ENCODE measurements at places on chromosomes 2 and 18.

DNA sequence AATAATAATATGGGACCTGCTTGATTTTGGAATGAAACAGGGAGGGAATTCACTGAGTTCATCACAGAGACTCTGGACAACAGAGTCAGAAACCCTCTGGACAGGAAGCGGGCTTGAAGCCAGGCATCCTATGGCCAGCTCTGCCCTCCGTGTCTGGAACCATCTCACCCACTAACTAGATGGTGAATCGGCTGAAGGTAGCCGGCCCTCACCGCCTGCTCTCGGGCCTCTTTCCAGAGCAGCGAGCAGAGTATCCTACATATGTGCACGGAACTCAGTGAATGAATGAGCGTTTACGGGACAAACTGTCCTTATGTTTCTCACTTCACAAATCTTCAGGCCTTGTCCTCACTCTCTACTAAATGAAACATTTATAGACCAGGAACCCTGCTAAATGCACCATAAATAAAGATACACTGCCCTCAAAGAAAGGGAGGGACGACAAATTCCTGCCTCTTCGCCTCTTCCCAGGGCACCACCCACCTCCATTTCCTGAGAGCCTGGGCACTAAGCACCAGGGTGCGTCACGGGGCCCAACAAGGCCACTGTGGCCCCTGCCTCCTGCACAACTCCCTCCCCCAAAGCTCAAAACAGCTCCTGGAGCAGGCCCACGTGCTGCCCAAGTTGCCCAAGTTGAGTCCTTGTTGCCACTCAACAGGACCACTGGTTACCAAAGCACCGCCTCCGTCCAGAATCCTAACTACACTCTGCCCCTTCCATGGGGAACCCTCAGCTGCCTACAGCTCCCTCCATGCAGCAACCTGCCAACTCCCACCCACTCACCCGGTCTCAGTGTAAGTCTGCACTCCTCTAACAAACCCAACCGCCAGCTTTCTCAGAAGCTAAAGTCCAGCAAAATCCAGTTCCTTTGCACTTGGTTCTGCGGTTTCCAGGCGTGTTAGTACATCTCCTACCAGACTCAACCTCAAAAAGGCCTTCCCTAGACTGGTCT is 1.7 kb downstream of the TBC1D8 start:
- DNase-seq: no peak

DNA sequence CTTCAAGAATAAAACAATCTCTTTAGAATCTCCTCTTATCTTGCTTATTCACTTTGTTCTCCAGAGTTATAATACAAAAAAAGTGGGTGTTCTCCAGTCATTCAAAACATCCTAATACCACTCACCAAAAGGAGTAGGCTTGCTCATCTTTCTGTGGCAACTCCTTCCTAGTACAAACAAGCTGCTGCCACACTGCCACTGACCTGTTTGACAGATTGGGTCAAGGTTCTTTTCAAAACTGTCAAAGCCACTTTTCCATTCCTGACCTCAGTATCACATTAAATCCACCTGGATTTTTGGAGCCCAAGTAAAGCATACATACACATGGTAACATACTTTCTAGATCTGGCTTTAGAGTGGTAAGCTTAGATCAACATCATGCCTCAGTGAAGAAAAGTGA is 59.8 kb downstream of the SLC25A12 start:
- no peak for DNase-seq

DNA sequence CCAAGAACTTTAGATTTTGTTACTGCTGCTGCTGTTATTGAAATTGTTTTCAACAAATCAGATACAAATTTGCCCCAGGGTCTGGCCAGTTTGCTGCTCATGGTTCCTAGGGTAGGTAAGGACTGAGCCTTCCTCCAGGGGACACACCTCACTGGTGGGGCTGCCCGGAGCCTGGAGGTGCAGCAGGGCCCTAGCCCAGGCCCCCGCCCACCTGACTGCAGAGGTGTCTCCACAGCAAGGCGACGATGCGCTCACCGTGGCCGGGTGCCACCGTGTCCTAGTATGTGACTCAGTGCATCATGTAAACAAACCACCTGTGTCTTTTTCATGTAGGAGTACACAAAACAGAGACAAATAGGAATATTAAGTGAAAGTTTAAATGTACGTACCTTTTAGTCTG is 153.5 kb upstream of the TPO start:
- DNase-seq: no peak

DNA sequence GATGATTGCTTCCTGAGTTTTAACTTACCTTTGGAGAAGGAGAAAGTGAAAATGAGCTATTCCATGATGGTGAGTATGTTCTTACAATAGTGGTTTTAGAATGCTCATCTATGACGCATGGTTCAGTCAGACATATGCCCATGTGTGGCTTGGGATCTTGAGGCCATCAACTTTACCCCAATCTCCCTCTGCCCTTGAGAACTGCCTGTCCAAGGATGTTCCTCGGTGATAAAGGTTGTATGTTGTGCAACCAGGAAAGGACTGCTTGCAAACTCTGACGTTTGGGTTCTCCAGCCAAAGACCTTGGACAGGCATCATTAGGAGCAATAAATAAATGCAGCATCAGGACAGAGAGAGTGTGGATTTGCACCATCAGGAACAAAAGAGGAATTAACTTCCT is 165.0 kb downstream of the ZEB2 start:
- no peak for DNase-seq

DNA sequence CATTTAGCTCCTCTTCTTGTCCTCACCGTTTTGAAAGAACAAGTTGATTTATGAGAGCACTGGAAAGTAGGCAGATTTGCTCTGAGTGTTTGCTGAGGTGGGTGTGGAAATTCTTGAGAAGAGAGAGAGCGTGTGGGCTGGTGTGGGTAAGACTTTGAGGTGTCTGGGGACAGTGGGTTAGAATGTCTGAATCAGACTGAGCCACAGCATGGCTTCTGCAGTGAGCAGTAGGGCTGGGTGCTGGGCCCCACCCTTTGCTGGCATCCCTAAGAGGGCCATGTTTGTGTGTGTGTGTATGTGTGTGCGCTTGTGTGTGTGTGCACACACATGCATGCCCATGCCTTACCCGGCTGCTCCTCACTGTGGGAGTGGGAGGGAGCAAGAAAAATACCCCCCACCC is 63.7 kb downstream of the COPS8 start:
- DNase-seq: peak; percentile 56

GRCh38 chr2:26246818-26247217 is 2.1 kb downstream of the HADHB start:
- DNase-seq: no peak

DNA sequence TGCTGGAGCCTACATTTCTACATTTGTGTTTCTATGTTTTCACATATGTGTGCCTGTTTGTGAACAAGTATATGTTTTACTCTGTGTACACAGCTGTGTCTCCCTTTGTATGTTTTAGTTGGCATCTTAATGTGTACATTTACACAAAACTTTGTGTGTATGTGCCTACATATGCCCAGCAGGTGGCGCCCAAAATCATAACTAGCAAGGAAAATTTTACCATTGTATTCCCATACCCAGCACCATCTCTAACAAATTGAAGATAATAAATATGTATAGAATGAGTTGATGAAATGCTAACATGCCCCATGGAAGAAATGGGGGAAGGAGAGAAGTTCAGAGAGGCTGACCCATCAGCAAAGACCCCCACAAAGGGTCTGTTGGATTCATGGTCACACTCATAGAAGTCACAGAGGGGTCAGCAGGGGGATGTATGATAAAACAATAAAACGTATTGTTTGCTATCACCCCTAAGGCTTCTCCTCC is 48.1 kb downstream of the PKDCC start:
- peak; percentile 69 for DNase-seq

DNA sequence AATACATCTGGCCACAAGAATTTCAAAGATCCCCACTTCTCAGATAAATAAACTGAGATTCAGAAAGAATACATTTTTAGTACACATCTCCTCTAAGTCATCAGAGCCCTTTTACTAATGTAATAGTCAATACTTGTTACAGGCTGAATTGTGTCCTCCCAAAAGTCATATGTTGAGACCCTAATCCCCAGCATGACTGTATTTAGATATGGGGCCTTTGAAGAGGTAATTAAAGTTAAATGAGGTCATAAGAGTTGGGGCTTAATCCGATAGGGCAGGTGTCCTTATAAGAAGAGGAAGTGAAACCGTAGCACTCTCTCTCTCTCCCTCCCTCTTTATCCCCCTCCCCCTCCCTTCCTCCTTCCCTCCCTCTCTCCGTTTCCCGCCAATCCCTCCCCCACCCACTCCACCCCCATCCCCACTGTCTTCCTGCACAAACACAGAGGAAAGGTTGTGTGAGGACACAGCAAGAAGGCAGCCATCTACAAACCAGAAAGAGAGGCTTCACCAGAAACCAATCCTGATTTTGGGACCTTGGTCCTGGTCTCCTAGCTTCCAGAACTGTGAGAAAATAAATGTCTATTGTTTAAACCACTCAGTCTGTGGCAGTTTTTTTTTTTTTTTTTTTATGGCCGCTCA is 66.6 kb upstream of the ZNF397 start:
- DNase-seq: no peak

DNA sequence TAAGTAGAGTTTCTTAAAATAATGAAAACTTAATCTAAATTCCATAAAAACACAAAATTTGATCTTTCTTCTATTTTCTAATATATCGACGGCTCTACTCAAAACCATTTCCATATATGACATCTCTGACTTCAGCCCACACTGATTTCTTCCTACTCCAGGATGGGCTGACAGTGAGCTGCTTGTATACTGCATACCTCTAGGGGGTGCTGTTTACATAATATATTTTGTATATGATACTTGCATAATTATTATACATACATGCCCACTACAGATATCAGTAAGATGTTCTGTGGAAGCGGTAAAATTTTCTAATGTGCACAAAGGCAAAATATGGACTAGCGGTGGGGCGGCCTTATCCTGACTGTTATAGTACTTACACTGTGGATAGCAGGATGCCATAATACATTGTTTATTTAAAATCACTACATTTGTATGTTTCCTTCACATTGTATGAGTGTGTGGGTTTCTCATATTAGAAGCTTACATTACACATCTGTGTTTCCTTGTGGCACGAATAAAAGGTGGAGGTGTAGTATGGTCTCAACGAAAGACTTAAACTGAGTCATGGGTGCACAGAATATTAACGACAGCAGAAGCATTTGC is 66.1 kb upstream of the NXPH2 start:
- DNase-seq: peak; percentile 23

DNA sequence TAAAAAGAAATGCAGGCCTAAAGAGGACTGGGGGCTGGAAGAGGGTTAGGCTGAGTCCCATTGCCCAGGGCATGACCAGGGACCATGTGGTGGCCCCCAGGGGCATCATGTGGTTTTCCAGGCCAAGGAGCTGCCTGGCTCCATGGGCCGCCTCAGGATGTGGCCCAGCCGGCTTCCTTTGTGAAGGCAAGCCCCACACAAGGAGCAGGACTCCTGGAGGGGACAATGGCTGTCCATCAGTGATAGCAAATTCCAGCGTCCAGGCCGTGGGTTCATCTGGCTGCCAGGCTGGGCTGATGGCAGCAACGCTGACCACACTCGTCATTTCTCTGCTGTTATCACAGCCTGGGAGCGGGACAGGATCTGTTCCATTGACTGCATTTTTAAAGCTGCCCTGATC is 82.5 kb downstream of the GBX2 start:
- no peak for DNase-seq

- no peak for DNase-seq
These were observed 695.9 kb upstream of the FAM98A start for GRCh38 chr2:34294961-34295360.

DNA sequence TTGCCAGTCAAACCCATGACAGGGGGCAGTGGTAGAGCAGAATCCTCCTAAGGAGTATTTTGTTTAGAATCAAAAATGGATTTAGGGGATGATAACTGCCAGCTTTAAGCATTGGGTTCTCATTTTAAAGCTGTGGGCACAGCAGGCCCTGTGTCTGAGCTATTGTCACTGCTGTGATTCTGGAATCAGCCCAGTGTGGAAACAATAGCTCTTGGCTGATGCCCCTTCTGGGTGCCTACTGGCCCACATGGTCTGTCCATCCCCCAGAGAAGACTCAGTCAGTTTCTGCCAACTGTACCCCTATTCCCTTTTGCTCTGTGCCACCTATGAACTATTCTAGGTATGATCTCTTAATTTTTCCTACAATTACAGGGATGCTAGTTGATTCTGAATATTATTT is 91.7 kb upstream of the LRRTM1 start:
- no peak for DNase-seq

GRCh38 chr2:61396005-61396404 is 74.9 kb downstream of the USP34 start:
- DNase-seq: no peak

GRCh38 chr18:74342416-74343043 is 26.9 kb downstream of the C18orf63 start:
- DNase-seq: peak; percentile 48

GRCh38 chr2:151669585-151670081 is 64.6 kb downstream of the NEB start:
- DNase-seq: no peak

- no peak for DNase-seq
These were observed 1995.5 kb upstream of the CELF4 start for GRCh38 chr18:39561126-39561525.

DNA sequence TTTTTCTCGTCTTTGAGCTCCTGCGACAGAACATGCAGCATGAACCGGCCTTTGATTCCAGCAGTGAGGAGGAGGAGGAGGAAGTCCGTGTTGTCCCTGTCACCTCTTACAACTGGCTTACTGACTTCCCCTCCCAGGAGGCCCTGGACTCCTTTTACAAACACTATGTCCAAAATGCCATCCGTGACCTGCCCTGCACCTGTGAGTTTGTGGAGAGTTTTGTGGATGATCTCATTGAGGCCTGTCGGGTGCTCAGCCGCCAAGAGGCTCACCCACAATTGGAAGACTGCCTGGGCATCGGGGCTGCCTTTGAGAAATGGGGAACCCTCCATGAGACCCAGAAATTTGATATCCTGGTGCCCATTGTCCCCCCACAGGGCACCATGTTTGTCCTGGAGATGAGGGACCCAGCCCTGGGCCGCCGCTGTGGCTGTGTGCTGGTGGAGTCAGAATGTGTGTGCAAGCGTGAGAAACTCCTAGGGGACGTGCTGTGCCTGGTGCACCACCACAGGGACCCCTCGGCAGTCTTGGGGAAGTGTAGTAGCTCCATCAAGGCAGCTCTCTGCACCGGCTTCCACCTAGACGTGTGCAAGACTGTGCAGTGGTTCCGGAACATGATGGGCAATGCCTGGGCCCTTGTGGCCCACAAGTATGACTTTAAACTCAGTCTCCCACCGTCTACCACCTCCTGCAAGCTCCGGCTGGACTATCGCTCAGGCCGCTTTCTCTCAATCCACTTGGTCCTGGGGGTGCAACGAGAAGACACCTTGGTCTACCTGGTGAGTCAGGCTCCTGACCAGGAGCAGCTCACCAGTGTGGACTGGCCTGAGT is 2.1 kb downstream of the ITPRIPL1 start:
- DNase-seq: no peak

DNA sequence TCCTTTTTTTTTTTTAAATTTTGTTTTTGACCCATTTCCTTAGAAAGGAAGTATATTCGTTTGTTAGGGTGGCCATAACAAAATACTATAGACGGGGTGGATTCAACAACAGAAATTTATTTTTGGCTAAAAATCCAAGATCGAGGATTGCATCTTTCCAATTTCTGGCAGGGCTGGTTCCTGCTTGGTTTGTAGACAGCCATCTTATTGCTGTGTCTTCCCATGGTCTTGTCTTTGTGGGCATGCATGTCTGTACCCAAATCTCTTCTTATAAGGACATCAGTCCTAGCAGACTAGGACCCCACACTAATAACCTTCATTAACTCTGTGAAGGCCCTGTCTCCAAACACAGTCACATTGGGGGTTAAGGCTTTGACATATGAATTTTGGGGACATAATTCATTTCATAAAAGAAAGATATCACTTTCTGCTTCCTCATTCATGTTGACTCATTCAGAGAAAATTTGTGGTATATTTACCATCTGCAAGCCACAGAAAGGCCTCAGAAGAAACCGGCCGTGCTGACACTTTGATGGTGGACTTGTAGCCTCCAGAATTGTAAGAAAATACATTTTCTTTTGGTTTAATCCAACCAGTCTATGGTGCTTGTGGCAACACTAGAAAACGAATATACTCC is 262.1 kb downstream of the LPIN1 start:
- peak; percentile 83 for DNase-seq

Data from fibroblast of skin of back (primary cell).